ENCODE measurements at places on chromosomes 11 and 22.

DNA sequence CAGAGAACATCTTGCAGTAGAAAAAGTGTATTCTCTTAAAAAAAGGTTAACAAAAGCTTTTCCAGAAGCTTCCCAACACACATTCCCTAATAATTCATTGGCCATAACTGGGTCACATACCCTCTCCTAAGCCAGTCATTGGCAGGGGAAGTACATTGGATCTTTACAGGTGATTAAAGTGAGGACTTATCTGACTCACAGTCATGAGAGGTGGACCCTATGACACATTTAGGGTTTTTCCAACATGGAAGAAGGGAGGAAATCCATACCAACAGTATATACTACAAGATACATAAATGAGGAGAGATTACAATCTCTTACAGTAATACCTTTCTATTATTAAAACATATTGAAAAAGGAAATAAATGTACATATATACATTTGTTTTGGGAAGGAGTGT, 72.2 kb downstream of the CCDC73 start:
- no peak for DNase-seq

DNA sequence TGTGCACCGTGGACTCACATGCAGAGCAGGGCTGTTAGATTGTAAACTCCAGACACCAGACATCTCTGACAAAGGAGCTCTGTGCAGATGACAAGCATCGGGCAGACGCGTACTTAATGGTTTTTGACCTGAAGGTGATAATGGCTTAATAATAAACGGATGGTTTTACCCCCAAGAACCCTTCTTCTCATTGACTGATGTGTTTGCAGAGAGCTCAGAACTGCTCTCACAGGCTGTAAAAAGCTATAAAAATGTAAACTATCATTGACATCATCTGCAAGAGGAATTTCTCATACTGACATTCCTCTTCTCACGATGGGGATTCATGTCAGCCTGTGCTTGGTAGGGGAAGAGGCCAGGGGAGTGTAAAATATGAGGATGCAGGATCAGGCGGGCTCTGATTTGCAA, 8.6 kb upstream of the ARHGAP8 start:
- no peak for DNase-seq

- DNase-seq: no peak
These were observed 12.4 kb downstream of the TENM4 start for GRCh38 chr11:79428406-79428805.

DNA sequence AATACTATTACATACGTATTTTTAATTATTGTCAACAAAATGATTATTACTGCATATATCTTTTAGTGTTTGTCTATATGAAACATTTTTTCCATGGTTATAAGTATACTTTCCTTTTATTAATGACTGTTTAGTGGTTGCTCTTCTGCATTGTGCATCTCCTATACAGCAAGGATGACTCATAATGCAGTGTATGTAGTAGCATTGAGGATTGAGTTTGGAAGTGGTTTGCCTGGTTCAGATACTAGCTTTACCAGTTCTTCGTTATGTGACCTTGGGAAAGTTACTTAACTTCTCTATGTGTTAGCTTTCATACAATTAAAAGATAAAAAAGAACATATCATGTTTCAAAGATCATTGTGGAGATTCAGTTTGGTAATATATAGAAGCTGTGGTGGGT, 44.1 kb downstream of the CHORDC1 start:
- DNase-seq: no peak

DNA sequence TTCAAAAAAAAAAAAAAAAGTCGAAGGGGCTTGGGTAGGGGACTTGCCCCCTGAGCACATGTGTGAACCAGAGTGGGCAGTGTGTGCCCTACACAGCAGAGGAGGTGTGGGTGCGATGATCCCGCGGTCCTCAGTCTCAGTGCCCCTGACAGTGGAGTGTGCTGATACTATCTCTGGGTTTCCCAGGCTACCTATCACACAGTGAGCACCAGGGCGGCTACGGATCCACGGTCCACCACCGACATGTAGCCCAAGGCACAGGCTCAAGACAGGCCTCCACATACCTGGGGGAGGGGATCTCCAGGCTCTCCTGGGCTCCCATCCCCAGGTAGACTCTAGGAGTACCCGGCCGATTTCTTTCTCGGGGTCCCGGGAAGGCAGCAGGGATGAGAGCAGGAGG, 9.1 kb downstream of the B3GAT1 start:
- no peak for DNase-seq

GRCh38 chr22:29369460-29369859, 18.9 kb downstream of the AP1B1 start:
- no peak for DNase-seq

- no peak for DNase-seq
These were observed 1.4 kb upstream of the SOX6 start for GRCh38 chr11:16357775-16358174.

DNA sequence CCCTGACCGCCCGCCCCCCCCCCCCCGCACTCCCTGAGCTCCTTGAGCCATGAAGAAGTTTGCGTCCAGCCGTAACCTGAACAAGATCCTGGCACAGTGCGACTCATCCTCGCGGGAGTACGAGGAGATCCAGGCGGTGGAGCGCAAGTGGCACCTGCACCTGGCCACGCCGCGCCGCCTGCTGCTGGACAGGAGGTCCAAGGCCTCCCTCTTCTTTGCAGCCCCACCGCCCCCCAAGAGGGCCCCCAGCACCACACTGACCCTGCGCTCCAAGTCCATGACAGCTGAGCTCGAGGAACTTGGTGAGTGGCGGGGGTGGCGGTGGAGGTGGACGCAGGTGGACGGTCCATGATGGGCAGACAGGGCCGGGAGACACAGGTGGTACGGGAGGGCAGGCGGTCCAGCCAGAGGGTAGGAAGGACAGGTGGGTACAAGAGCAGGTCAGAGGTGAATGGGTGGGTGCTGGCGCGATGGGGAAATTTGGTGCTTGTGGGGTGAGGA, 32.1 kb upstream of the ACR start:
- no peak for DNase-seq
